Cortex of kidney (tissue), 1 donor: ENCODE measurements at places on chromosomes 11 and 22.

DNA sequence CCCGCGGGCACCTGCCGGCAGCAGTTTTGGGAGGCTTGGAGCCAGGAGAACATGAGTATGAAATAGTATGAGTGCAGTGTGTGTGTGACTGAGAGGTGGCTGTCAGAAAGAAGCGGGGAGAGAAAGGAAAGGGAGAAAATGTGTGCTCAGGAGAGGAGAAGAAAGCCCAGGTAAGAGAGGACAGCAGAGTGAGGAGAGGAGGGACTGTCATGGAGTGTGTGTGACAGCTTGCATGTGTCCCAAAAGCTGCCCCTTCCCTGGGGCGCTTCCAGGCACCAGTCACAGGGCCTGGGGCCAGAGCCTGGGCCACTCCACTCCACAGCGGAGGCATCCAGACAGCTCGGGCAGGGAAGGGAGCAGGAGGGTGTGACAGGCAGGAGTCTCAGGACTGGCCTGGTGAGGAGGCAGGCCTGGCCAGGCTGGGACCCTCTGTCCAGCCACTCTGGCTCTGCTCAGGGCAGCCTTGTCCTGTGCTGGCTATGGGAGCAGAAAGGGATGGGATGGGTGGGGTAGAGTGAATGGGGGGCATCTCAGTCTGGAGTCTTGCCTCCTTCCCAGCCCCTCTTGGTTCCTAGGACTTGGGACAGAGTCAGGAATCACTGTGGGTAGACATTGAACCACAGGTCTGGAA lies 949 bp downstream of the MMP11 start:
- no peak for DNase-seq

GRCh38 chr22:49333206-49333605 lies 494.5 kb downstream of the BRD1 start:
- no peak for DNase-seq

DNA sequence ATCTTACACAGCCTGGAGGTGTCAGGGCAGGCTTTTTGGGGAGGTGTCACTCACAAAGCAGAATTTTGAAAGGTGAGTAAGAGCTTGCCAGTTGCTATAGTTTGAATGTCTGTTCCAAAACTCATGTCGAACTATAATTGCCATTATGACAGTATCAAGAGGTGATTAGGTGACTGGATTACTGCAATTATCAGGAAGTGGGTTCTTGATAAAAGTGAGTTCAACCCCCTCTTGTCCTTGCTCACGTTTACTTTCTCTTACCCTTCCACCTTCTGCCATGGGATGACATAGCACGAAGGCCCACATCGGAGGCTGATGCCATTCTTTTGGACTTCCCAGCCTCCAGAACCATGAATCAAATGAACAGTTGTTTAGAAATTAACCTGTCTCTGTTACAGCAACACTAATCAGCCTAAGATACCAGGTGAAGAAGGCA lies 4.7 kb upstream of the C11orf86 start:
- DNase-seq, result no peak

- DNase-seq, result no peak
These were observed 26.0 kb upstream of the LRRC10B start for GRCh38 chr11:61482513-61482912.

GRCh38 chr11:45889555-45889954 lies 4.1 kb downstream of the MAPK8IP1 start:
- DNase-seq, result no peak

DNA sequence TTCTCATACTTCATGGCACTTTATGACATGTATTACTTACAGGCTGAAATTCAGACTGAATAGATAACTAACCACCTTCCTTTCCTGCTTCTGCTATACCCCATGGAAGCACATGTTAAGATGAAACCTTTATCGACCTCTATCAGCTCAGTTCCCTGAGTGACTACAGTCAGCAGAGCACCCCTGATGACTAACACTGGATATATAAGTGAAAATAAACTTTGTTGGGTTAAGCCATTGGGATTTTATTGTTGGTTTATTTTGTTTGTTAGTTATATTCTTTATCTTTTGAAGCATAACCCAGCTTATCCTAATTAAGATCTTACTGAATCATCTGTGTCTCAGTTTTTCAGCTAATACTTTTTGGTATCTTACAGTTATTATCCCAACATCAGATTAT lies 23.0 kb upstream of the MAML2 start:
- no peak for DNase-seq

- no peak for DNase-seq
These were observed 253.0 kb downstream of the INSC start for GRCh38 chr11:15367695-15368094.

DNA sequence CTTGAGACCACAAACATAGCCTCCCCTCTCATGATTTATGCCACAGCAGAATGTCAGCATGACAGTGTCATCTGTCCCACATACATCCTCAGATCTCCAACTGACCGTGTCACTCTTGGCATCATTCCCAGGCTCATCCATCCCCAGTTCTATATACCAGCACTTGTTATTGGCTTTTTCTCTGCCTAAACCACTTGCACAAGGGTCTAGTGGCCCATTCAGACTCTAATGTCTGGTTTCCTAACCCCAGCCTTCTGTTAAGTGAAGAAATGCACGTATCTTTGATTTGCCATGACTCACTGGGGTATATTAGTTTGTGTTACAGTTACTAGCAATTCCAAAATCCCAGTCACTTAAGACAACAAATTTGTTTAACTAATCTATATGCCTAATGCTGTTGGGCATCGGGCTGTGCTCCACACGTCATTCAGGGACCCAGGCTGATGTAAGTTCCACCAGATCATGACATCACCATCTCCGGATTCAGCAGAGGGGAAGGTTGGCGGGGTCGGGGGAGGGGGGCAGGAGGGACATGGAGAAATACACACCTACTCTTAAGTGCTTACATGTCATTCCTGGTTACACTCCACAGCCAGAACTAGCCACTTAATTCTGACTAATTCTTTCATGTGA lies 517.4 kb downstream of the BUD13 start:
- no peak for DNase-seq

DNA sequence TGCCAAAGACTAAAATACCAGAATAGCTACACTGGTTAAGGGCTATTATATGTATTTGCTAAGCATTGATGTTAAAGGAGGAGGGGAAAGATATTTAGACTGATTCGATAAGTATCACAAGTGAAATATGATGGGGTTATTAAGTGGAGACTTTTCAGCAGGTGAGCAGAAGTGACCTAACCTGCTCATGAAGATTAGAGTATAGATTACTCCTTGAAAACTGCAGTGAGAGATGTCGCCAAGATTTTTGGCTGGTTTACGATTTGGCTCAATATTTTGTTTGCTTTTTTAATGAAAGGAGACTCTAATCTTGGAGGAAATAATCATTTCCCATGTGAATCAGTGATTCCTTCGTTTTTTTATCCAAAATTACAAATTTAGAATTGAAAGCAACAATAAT lies 1279.5 kb upstream of the TENM4 start:
- no peak for DNase-seq

DNA sequence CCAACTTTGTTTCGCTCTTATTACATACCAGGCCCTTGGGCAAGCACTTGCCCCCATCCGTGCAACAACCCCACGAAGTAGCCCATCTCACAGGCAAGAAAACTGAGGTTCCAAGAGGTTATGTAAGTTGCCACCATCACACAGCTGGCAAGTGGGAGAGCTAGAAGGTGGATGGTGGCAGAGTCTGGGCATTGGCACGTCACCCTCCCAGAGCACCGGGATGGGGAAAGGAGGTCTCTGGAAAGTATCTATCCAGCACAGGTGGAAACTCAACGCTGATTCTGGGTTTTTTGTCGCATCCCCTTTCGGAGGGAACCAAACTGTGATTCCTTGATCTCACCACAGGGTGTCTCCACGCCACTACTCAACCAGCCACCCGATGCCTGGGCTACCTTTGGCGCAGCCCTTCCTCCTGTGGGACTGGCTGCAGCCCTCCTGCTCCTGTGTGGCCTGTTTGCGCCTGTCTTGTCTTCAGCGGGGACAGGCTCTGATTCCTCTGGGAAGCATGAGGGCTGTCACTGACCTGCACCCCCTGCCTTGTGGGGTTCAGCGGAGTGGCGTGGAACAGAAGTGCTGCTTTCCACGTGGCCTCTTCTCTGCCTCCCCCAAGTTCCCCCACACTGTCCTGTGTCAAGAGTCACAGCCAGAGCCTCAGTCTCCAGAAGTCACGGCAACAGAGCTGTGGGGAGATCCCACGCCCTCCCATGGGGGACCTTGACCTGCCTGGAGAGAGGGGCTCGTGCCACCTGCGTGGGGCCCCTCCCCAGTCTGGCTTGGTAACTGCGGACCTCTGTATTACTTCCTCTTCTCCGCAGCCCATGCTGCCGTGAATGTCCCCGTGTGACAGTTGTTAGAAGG lies 34.4 kb upstream of the TRIM29 start:
- DNase-seq, result no peak

DNA sequence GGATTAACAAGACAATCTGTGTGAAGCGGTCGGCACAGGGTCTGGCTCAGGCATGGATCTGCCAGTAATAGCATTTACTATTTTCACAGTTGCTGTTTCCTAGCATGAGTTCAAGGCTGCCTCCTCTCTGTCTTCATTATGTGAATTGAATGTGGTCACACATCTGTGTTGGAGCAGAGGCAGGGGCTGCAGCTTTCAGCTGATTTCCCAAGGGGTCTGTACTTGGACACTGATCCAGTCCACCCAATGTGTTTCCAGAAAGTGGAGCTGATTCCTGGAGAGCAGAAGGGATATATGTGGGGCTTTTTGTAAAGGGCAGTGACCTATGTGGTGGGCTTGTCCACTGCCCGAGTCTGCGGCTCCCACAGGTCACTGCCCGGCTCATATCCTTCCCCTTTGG lies 3.5 kb upstream of the CELSR1 start:
- DNase-seq, result no peak

DNA sequence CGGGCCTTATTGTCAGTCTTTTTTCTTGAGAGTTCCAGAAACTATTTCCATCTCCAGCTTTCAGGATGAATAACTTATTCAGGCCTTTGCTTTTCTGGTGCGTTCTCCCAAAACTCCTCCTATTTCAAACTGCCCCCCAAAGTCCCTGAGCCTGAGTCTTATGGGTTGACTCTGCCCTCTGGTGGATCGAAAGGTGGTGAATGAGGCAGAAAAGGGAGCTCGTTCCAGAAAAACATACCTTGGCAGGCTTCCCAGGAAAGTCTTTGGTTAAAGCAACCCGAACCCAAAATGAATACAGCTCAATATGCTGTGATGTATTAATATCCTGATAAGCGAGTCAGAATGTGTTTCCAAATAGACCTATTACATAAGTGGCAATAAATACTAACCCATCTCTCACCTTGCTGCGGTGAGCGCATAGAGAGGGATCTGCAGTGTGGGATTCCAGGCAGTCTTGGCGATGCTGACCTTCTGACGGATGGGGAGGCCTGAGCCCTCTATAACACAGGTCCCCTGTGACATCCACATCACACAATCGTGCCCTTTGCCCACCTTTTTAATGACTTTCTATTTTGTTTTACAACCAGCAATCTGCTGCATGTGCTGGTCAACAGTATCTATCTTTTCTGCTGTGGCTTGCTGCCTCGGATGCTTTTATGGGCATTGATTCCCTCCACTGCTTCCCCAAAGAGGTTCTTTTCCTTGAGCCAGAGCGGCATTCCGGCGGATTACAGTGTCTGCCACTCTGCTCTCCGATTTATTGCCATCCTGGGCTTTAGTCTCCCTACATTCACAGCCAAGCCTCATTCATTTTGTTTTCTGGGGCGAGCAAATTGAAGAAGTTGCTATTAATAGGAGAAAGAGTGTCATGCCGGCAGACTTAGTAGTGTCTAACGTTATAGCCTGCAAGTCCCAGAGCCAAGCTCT lies 756.8 kb downstream of the NTM start:
- DNase-seq, result no peak

DNA sequence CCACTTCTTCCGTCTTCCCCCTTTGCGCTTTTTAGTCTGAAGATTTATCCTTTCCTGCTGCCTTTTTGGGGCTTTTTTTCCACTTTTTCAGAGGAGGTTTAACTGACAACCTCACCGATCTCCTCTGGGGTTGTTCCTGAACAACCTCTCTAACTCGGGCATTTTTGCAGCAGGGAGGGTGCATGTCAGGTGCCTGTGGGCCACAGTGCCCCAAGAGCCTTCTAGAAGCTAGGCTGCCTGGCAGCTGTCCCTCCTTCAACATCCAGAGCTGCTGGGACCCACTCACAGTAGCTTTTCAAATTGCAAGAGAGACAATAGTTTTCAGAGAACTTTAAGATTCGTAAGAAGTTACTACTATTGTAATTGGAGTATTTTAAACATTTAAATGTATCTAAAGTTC lies 1112.4 kb upstream of the CNTN5 start:
- no peak for DNase-seq
